Neural progenitor cell (in vitro differentiated cells): ENCODE measurements at places on chromosomes 12 and 14. TPM values are rescaled to one million over a fixed set of nuclear protein-coding genes. Genes with fewer than 3 reads are reported as not detected.

The PPP4R4 gene
- total RNA-seq, result 25.5 and 27.8 TPM in 2 replicates

GRCh38 chr14:52380294-52380693 is 66.2 kb downstream of the PTGER2 start:
- no peak for DNase-seq

DNA sequence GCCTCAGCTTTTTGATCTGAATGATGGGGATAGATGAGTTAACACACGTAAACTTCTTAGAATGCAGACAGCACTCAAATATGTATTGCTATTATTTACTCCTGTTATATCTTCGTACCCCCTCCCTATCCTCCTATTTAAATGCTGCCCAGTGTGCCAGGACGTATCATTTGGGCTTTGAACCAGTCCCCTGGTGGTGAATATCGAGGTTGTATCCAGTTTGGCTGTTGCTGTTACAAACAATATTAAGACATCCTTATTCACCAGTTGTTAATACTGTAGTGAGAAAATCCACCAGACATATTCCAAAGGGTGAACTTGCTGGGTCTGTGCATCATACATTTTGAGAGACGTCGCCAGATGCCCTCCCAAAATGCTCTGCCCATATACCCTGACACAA is 51.5 kb upstream of the FOXN3 start:
- no peak for DNase-seq

The POTEM gene
- not detected in 2 replicates for total RNA-seq

The GARIN6 gene
- total RNA-seq, result not detected in 2 replicates

DNA sequence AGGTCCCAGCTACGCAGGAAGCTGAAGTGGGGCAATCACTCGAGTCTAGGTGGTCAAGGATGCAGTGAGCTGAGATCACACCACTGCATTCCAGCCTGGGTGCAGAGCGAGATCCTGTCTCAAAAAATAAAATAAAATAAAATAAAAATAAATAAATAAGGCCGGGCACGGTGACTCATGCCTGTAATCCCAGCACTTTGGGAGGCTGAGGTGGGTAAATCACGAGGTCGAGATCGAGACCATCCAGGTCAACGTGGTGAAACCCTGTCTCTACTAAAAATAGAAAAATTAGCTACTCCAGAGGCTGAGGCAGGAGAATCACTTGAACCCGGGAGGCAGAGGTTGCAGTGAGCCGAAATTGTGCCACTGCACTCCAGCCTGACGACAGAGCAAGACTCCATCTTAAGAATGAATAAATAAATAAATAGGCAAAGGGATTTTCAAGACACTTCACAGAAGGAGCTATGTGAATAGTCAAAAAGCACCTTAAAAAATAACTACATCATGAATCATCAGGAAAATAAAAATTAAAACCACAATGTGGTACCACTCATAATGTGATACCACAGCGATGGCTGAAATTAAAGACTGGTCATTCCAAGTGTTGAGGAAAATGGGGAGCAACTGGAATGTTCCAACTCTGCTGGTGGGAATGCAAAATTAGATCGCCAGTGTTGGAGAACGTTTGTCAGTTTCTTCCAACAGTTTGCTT is 92.9 kb upstream of the TBX3 start:
- DNase-seq, result no peak

- peak; percentile 6 for DNase-seq
Measured at GRCh38 chr14:72600551-72601330, 293.2 kb downstream of the DPF3 start.

The SLC5A8 gene
- not detected in 2 replicates for total RNA-seq

The EML1 gene
- total RNA-seq, result 47.7 and 57.2 TPM in 2 replicates

The TCTN2 gene
- total RNA-seq, result 15.6 and 15.8 TPM in 2 replicates

DNA sequence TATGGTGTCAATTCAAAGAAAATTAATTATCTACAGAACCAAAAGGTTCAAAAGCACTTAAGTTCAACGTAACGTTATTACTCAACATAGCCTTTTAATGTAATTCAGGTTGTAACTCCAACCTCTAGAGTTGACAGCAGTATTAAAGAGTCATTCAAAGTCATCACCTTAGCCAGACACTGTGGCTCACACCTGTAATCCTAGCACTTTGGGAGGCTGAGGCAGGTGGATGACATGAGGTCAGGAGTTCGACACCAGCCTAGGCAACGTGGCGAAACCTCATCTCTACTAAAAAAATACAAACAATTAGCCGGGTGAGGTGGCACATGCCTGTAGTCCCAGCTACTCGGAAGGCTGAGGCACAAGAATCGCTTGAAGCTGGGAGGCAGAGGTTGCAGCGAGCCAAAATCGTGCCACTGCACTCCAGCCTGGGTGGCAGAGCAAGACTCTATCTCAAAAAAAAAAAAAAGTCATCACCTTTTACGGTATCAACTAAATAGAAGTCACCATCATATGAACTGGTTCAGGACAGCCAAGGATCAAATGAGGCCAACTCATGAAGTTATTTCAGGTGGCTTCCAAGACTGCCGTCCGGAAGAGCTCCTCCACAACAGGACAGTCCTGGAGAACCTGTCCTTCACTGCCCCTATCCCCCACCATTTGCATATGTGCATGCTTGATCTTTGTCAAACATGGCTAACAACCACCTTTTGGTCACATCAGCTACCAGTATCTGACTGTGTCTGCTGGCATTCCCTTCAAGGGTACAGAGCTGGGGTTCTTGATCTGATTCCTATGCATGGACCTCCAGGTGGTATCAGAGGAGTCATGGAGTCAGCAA is 4.2 kb downstream of the PPTC7 start:
- no peak for DNase-seq
